ENCODE measurements at places on chromosomes 16 and 17.

DNA sequence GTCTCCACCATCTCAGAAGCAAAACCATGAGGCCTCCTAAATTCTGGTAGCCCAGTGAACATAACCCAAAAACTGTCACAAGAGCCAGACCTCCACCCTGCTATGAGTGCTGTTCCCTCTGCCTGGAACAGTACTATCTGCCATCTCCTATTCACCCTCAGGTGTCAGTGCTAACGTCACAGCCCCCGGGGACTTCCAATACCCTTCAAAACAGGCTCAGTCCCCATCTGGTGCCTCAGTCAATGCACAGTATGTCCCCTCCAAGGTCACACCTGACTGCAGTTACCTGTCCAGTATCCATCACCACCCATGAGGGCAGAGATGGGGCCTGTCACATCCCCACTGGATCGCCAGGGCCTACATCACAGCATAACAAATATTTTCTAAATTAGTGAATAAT lies 11.5 kb downstream of the CREBBP start:
- no peak for DNase-seq

DNA sequence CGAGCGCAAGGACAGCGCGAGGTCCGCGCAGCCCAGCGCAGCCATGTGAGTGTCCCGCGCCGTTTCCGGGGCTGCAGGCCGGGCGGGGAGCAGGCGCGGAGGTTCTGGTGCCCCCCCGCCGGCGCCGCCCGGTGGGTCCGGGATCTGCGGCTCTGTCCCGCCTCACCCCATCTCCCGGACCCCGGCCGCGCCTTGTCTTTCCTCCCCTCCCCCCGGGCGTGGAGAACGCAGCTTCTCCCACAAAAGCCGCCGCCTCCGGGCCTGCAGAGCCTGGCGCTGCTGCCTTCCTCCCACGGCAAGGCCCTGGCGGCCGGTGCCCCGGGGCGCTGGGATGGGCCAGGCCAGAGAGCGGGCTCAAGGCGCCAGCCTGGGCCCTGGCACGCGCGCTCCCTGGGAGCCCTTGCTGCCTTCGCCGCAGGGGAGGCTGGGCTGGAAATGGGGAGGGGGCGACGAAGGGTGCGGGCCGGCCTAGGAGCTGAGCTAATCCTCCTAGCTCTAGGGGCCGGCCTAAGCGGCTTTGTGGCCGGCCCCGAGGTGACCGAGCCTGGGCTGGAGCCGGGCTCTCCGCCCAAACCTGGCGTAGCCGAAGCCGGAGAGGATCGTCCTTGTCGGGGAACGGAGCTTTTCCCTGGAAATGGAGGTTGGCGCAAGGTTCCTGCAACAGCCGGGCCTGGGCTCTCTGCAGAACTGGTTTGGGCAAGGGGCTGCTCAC lies 397 bp downstream of the RIPOR1 start:
- DNase-seq, result peak; percentile 36

DNA sequence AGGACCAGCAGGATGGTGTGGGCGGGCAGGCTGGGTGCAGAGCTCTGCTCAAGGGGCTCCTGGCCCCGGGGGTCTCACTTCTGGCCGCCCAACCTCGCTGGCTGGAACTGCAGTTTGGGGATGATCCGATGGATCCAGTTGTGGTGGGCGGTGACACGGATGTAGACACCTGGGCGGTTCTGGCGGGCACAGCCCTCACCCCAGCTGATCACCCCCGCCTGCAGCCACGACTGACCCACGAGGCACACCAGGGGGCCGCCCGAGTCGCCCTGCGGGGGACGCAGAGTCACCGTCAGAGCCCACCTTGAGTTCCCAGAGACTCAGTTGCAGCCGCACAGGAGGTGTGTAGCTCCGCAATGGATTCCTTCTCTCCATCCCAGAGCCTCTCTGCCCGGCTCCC lies 7.5 kb downstream of the PRSS27 start:
- DNase-seq, result no peak

DNA sequence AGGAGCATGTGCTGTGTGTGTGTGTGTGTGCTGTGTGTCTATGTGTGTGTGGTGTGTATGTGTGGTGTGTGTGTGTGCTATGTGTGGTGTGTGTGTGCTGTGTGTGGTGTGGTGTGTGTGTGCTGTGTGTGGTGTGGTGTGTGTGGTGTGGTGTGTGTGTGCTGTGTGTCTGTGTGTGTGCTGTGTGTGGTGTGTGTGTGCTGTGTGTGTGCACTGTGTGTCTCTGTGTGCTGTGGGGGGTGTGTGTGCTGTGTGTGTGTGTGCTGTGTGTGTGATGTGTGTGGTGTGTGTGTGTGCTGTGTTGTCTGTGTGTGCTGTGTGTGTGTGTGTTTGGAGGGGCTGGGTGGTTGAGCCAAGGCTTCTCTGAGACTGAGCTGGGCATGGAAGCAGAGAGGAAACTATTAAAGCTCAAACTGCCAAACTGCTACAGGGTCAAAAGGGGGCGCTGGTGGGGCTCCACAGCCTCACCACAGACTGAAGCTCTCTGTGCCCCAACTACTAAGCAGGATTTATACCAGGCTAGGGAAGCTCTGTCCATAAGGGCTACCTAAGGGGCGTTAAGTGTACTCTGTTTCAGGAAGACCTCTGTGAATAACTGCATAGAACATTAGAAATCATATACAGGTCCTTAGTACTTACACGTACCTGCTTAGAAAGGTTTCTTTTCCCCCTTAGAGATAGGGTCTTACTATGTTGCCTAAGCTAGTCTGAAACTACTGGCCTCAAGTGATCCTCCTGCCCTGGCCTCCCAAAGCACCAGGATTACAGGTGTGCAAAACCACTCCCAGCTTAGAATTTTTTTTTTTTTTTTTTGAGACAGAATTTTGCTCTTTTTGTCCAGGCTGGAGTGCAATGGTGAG lies 27.8 kb upstream of the GHDC start:
- DNase-seq, result peak; percentile 46

DNA sequence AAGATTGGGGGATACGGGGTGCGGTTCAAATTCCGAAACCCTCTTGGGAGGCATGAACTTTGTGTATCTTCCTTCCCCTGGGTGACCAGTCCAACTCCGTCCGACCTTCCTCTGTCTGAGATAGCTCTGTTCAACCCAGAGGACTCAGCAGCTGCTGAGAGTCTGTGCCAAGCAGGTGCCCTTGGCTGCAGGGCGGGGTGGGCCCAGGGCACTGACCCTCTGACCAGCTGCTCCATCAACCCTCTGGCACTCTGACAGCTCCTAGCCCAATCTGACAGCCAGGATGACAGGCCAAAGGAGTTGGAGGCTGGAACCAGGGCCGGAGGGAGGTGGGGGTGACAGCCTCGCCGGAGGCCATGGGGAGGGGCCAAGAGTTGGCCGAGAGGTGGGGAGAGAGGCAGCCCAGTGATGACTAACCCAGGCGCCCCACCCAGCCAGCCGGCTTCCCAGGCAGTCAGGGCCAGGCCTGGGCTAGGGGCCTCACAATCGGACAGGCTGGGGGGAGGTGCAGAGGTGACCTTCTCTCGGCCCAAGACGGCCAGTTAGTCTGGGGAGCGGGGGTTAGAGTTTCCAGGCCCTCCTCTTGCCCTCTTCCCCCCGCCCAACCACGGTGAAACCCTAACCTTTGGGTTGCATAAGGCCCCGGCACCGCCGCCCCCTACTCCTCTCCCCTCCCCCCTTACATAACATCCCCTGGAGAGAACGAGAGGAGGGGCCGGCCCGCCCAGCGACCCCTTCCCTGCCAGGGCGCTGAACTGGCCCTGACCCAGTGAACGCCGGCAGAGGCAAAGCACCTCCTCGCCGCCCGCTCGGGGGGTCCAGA lies 5.0 kb upstream of the TLCD2 start:
- DNase-seq, result peak; percentile 92

DNA sequence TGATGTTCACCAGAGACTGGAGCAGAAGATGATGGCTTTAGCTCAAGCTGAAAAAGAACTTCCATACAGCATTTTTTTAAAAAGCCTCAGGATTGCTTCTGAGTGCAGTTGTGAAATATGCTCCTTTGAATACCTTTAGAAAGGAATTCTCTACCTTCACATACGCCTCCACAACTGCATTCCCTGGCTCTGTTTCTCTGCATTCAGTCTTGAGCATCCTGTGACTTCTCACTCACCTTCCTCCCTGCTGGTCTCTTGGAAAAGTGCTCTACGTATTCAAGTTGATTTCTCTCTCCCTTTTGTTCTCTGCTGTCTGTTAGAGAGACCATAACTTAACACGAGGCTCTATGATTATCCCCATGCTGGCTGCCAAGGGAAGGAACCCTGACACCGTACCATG lies 34.5 kb downstream of the HS3ST2 start:
- DNase-seq, result no peak

DNA sequence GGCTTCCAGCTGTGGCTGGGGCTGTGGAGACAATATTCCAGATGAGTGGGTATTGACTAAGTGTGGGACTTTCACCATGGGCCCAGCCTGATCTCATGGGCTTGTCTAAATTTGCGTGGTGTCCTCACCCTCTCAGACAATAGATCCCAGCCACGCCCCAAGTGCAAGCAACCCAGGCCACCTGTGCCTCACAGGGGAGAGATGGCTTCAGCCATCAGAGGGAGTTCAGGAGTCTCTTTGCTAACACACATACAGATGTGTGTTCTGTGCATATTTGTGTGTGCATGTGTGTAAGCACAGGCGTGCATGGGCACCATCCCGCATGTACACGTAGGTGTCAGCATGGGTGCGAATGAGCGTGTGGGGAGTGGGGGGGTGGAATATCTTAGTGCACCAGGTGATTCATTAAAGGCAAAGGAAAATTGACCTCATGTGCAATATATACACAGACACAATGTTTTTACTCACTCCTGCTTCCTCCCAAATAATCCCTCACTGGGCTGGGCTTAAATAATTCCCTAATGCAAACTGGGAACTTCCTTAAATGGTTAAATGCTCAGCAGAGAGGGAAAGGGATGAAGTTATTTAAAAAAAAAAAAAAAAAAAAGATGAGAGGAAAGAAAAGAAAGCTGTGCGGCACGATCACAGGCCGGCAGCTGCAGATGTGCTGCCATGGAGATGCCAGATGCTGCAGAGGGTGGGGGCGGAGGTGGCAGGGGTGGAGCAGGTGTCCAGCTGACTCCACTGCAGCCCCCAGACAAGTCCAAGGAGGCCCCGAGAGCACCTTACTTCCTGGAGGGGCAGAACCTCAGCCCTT lies 24.0 kb upstream of the CDC42EP4 start:
- DNase-seq, result no peak

DNA sequence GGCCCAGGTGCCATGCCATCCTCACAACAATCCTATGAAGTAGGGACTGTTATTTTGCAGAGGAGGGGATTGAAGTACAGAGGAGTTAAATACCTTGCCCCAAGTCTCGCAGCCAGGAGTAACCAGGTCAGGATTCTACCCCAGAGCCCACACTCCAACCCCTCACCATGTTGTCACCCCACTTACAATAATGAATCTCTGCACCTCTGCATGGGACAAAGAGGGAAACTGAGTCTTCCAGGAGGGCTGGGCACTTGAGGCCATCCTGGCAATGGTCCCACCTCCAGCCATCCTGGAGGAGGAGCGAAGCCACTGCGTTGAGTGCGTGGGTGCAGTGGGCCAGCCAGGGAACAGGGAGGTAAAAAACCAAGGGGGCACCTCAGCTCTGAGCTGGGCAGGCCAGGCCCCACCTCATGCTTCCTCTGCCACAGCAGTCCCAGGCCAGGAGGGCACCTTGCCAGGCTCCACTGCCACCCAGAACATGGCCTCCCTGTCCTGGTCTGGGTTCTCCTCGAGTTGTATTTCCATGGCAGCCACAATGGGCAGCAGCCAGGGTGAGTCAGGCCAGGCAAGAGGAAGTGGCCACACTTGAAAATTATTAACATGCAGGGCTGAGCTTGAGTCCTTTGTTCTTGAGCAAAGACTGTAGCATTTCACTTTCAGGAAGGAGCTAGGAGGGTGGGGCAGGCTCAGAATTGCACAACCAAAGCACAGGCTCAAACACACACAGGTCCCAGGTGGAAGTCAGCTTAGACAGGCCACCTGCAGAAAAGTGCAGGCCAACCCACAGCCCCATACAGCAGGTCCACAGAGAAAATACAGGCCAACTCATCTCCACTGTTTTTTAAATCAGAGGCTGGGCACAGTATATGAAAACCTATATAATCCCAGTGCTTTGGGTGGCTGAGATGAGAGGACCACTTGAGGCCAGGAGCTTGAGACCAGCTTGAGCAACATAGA lies 52.1 kb downstream of the CUEDC1 start:
- peak; percentile 74 for DNase-seq

DNA sequence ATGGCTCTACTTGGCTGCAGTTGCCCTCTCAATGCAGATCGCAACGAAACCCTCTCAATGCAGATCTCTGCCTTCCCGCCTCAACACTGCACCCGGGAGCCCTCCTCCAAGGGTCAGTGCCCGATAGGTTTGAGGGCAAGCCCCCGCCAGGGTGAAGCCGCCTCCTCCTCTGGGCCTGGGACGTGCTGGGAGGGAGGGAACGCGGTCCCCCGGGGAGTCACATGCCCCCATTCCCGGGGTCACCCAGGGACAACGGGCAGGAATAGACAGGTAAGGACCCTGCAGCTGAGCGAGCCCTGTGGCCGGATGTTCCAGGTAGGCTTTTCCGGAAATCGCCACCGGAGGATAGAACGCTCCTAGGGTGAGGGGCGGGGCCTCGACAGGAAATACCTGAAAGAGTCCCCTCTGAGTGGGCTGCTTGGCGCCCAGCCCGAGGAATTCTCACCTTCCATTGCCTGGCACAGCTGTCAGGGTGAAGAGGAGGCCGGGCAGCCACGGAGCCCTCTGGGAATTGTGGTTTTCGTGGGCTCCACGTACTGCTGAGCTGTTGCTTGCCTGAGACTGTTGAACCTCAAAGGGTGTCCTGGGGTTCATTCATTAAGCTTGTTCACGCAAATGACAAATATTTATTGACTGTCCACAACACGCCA lies 12.8 kb downstream of the ZNF174 start:
- peak; percentile 7 for DNase-seq

DNA sequence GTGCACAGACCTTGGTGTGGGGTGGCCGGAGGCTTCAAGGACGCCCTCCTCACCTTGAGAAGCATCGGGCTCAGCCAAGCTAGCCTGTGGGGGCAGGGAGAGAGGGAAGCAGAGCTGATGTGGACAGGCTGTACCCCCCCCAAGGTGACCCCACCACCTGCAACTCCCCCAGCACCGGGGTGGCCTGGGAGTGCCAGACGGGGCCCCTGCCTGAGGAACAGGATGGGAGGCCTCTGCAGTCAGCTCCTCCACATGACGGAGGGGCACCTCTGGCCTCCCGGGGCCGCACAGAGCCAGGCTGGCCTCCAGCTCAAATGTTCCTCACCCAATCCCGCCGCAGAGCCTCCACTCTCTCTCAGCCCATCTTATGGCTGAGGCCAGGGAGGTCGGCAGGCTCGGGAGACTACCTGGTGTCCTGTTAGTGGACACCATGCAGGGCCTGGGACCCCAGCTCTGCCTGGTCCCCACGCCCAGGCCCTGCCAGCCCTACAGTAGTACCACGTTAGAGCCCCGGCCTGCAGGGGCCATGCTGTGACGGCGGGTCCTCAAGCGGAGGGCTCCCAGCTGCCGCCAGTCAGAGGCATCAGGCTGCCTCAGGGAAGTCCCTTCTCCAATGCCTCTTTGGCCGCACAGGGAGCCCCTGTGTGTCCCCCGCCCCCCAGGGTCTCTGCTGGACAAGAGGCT lies 19.4 kb upstream of the SLC38A10 start:
- no peak for DNase-seq

- no peak for DNase-seq
Observed at GRCh38 chr16:68370581-68371275, 59.9 kb downstream of the PRMT7 start.

DNA sequence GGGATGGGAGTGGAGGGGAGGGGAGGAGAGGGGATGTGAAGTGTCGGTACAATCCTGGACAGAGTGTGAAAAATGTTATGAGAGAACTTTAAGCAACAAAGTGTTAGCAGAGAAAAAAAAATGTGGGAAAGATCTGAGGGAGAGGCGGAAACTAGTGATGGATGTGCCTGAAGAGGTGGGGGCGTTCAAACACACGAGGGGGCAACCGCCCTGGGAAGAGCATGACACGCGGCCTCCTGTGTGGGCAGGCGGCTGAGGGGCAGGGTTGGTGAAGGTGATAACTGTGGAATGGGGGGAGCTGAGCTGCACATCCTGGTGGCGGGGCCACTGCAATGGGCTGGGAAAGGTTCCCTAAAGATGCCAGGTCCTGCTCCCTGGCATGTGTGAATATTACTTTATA lies 30.1 kb downstream of the IFT140 start:
- no peak for DNase-seq
